ENCODE measurements at places on chromosomes 3 and 15.

DNA sequence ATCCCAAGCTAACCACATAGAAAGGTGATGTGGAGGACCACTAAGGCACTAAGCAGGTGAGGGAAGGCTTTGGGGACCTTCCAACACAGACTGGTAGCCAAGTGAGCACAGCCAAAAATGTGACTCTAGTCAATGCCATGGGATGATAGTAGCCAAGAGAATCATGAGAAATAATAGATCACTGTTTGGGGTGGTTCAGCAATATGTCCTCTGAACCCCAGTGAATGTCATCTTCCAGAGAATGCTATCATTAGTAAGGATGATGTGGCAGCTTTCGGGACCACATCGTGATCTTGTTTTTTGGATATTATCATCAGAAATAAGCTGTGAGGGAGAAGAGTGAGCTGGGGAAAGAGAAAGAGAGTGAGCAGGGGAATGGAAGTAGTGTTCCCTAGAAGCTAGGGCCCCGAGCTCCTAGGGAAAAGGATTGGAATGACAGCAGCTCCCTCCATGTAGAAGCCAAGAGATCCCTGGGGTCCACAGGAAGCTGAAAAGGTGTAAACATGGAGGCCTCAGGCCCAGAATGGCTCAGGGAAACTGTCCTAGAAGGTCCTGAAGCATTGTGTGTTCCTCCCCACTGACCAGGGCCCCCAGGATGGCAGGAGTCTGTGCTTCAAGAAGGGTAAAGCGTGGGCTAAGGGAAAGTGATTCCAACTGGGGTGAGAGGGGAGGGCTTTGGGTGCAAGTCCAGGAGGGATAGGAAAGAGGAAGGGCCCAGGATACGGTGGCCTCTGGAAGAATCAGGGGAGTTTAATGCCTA is 56.6 kb upstream of the KLF13 start:
- no peak for DNase-seq

DNA sequence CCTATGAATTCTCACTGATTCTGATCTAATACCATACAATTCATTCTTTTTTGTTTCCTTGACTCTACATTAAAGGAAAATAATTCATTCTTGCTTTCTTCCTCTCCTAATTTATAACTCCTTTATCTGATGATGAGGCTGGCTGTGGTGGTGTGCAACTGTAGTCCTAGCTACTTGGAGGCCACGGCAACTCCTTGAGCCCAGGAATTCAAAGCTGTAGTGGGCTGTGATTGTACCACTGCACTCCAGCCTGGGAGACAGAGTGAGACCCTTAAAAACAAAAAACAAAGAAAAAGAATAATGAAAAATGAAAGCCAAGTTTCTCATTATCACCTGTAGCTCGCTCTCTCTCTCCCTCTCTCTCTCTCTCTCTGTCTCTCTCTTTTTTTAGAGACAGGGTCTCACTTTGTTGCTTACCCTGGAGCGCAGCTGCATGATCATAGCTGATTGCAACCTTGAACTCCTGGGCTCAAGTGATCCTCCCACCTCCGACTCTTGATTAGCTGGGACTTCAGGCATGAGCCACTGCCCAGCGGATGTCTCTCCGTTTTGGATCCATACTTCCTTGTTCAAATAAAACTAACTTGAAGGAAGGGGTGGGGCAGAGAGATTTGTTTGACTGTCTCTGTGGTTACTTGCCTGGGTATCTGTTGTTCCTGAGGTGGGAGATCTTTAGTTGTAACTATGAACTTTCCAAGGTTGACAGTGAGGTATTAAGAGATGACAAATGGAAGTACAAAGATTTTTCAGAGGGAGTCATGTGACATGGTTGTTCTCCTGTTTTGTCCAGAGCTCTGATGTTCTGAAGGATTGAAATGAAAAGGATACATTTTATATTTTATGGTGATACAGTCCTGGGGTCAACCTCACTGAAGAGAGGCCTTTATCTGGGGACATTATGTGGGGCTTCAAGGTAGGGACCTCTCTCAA is 46.9 kb downstream of the STARD9 start:
- no peak for DNase-seq

- DNase-seq, result no peak
Measured at GRCh38 chr15:49423901-49424550, 984 bp downstream of the FGF7 start.

DNA sequence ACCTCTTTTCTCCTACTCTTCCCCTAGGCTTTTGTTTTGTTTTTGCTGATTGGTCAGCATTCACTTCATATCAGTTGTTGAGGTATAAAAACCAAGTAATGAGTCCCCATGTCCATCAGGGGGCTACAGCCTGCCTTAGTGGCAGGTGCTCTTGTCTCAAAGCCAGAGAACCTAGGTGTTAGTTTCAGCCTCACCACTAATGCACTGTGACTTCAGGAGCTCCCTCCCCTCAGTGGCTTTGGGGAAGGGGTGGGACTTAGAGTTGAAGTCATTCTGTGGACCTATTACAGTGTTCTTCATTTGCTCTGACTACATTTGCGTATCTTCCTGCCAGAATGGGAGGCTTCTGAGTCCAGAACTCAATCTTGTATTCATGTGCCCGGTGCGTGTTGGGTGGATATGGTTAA is 41.6 kb downstream of the NR2C2 start:
- DNase-seq, result no peak

DNA sequence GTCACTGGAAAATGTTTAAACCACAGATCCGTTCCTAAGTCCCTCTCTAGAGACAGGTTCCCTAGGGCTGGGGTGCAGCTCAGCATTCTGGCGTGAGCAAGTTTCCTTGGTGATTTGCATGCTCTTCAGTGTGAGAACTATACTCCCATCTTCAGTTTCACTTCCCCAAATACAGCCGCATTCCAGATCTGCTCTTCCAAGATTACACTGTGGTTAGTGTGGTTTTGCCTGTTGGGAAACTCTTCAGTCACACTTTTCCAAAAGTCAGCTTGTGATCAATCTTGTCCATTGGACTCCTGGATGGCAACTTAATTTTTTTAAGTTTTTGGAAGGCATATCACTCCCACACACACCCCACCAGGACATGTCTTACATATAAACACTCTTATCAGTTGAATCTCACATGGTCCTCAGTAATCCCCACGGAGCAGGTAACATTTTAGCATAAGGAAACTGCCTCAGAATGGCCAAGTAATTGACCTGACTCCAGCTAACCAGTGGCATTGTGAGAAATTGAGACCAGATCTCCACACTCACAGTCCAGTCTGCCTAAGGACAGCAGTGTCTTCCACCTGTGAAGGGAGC is 33.5 kb upstream of the PTPN23 start:
- peak; percentile 60 for DNase-seq

GRCh38 chr3:184666442-184666841 is 45.4 kb downstream of the MAGEF1 start:
- no peak for DNase-seq

DNA sequence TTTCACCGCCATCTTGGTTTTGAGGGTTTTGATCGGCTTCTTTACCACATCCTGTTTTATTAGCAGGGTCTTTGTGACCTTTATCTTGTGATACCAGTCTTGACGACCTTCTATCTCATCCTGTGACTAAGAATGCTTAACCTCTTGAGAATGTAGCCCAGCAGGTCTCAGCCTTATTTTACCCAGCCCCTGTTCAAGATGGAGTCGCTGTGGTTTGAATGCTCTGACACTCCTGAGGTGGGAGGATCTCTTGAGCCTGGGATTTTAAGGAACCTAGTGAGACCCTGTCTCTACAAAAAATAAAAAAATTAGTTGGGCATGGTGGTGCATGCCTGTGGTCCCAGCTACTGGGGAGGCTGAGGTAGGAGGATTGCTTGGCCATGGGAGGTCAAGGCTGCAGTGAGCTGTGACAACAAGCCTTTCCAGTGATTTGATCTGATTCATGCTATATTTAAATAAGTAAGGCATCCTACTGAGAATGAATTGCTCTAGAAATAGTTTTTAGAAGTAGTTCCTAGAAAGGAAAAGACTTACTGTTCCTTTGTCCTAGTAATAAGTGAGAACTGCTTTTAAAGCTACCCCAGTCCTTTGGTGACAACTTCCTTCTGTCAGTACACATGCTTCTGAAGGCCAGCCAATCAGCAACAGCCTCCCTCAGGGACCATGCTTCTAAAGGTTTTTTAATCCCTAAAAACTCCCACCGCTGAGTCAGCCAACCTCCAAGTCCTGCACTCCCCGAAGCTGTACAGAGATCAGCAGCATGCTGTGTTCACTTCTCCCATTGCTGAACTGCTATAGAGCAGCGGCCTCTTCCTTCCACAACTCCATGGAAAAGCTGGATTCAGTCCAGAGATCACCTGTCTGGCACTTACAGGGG is 9.1 kb upstream of the CEMIP start:
- DNase-seq, result no peak

DNA sequence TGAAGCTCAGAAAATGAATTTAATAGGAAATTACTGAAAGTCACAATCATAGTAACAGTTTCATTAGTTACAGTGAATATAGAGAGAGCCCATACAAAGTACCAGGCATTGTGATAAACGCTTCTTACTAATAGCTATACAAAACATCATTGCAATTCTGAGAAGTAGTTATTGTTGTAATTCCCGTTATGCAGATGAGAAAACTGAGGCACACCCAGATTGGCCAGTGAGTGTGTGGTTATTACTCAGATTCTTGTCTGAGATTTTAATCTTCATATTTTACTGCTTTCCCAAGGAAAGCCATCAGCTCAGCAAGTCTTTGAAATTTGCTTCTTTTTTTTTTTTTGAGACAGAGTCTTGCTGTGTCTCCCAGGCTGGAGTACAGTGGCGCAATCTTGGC is 14.3 kb downstream of the FLNB start:
- DNase-seq, result no peak

- DNase-seq, result no peak
Measured at GRCh38 chr15:88571153-88571851, 24.8 kb upstream of the DET1 start.

DNA sequence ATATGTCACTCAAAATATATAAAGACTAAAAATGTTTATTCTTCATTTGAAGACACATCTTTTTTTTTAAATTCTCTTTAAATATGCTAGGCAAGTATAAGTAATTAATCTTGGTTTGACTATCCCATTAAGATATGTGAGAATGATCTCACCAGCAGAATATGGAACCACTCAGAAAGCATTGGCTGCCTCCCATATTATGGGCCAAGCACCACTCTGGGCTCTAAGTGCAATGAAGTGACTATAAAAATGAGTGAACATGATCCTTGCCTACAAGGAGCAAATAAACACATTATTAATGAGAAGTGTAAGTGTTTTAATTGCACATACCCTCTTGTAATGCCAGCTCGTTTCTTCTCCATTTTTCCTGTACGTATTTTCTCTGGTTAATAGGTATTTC is 328.5 kb downstream of the NAALADL2 start:
- no peak for DNase-seq

- no peak for DNase-seq
Measured at GRCh38 chr15:52872036-52872818, 82.1 kb upstream of the ONECUT1 start.

DNA sequence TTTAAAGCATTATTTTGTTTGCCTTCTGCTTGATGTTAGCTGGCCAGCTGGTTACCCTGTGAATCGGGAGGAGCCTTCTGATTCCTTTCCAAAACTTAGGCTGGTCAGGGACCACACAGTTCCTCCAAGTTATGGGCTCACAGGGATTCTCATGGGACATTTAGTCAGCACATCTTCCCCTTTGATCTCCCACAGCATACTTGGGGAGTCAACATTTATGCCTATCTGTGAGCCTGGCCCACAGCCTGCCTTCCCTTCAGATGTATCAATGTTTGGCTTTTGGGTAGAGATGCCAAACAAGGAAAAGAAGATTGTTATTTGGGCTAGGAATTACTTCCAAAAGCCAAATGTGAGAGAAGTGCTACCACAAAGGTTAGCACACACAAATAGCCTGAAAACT is 32.6 kb upstream of the DCP1A start:
- no peak for DNase-seq

DNA sequence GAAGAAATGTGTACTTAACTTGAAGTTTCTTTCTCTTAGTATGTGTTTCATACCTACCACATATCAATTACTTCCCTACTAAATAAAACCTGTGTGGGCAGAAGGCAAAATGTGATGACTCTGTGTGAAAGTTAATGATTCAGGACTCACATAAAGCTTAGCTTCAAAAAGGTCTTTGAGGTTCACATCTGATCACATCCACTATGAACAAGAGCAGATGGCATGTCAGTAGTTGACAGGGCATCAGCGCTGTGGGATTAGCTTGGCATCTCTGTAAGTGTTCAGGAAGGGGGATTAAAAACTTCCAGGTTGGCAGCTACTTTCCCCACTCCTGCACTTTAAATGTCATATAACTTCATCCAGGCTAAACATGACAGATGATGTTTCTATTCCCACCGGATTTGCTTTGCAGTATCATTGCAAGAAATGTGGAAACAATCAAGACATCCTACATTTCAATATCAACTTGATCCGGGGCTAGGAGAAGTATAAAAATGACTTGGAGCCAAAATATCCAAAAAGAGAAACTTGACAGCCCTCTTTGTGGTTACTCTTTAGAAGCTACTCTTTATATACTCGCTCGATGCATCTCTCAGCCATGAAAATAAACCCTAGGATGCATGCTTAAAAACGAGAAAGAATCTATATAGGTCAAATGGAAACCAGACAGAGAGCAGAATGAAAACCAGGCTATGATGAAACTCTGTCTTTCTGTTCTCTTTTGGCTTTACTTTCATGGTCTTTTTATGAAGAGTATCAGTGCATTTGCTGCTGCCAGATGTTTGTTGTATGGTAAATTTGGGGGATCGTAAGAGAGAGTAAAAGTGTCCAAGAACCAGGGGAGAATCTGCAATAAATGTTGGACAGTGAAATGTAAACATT is 273.1 kb upstream of the ALCAM start:
- no peak for DNase-seq

DNA sequence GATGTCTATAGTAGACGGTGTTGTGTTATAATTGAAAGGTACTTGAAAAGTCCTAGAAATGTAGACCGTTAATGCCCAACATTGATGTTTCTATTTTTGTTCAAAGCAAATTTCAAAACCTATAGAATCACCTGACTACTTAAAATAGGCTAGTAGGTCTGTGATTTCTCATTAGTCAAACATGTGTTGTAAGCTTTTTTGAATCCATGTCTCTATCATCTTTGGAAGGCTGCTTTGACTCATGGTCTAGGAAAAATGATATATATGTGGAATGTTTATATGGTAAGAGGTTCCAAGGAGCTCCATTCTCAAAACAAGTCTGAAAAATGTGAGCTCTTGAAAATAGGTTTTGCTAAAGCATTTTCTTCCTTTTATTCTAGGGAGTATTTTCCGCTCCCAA is 375.3 kb downstream of the LPP start:
- peak; percentile 23 for DNase-seq

GRCh38 chr3:78427303-78427702 is 1340.5 kb downstream of the ROBO1 start:
- peak; percentile 25 for DNase-seq

DNA sequence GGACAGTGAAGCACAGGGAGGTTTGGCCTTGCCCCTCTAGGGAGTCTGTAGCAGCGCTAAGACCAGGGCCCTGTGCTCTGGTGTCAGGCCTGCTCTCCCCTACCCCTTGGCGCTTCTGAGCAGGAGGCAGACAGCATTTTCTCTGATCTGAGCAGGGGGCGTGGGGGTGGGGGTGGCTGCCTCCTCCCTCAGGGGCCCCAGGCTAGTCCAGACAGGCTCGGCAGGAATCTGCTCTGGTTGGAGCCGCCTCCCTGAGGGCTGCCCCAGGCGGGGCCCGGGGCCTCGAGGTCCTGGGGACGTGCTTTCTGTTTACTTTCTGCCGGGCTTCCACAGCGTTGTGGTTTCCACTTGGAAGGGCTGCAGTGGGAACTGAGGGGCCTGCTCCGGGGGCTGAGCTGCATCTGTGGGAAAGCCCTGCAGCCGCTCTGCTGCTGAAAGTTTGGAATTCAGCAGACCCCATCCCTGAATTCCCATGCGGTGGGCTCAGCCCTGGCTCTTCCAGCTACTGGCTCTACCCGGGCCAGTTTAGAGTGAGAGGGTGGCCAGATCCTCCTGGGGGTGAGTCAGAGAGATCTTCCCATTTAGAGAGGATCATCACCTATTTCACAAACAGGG is 105.4 kb downstream of the LINGO1 start:
- DNase-seq, result no peak

- no peak for DNase-seq
Measured at GRCh38 chr3:134486577-134487041, 752 bp downstream of the CEP63 start.

All from fibroblast of skin of left biceps (primary cell).